Neural progenitor cell (in vitro differentiated cells): ENCODE measurements at places on chromosomes 7 and 10. TPM values are rescaled to one million over a fixed set of nuclear protein-coding genes. Genes with fewer than 3 reads are reported as not detected.

Gene LRRD1
- total RNA-seq, result not detected in 2 replicates

DNA sequence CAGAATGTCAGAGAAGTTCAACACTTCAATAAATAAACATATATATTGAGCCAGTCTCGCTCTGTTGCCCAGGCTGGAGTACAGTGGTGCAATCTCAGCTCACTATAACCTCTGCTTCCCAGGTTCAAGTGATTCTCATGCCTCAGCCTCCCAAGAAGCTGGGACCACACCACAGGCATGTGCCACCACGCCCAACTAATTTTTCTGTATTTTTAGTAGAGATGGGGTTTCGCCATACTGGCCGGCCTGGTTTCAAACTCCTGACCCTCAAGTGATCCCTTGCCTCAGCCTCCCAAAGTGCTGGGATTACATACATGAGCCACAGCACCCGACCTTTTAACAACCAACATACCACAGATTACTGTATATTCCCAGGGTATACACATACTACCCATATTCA is 134.2 kb downstream of the JMJD1C start:
- no peak for DNase-seq

DNA sequence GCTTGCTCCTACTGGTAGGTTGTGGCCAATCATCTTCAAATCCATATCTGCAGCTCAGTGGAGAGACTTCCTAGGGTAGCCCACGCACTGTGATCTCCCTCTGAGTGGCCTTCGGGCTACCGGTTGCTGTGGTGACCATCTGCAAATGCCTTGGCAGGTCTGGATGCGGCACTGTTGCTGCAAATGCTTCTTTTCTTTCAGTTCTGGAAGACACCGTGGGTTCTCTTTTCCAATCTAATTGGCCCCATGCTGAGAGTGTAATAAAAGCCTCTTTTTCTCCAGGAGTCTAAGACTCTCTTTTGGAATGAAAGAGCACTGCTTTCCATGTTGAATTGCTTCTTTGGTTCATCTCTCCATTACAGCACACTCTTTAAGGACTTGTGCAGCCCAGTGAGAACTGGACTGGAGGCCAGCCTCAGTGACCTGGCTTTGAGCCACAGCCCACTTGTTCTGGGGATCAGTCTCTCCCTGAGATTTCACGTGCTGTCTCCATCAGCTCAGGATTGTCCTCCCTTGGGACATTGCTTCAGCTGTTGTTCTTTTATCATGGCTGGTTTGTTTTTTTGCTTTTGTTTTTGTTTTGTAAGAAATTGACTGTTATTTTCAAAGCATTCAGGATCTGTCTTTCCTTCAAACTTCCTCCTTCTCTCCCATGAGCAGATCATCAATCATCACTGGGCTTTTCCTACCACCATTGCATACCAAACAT is 286.6 kb downstream of the BMPER start:
- peak; percentile 85 for DNase-seq

DNA sequence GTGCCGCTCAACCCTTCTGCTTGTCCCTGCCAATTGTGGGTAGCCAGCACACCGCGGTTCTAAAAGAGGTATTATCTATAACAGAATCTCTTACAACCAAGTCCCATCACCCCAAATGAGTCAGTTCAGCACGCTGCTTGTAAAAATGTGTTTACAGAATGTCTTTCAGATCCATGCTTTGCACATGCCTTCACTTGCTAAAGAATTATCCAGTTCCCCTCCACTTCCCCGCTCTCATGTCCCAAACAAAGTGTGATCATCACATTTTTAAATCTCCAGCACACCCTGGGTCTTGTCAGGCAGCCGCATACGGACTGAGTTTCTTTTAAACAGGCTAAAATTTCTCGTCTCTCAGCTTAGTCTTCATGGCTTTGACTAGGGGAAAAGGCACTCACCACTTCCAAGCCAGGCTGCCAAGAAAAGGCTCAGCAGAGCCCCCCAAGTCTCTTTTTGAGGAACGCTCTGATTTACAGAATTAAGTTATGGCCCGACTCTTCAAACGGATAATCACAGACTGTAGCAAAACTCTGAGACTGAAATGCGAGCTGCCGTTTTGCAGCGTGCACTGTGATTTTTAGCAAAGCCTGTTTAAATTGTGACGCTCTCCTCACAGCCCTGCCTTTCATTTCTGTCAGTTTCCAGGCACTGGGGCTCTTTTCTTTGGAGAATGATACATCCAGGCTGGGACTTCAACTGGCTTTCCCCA is 29.8 kb upstream of the FGFR2 start:
- no peak for DNase-seq

Gene GTF2IRD2
- total RNA-seq, result 4.1 and 12.2 TPM in 2 replicates

DNA sequence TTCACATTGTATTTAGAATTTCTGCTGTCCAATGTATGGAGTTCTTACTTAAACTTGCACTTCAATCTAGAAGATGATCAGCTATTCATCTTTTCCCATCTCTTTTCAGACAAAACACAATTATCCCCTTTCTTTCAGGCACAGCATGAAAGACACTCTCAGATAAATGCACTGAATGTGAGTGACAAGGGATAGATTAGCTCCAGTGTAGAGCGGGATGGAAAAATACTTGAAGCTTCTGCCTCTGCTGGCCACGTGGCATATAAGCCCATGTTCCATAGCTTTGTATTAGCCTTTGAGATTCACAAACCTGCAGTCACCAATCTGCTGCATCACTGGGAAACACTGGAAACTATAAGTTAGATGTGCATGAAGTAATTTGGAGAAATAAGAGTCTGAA is 162.2 kb upstream of the FAM3C start:
- DNase-seq, result peak; percentile 51

GRCh38 chr10:89923661-89924060 is 222.3 kb downstream of the KIF20B start:
- DNase-seq, result no peak

Gene KIAA1217
- 13.1 and 14.6 TPM in 2 replicates for total RNA-seq

Gene CDK1
- total RNA-seq, result 291 and 421 TPM in 2 replicates

DNA sequence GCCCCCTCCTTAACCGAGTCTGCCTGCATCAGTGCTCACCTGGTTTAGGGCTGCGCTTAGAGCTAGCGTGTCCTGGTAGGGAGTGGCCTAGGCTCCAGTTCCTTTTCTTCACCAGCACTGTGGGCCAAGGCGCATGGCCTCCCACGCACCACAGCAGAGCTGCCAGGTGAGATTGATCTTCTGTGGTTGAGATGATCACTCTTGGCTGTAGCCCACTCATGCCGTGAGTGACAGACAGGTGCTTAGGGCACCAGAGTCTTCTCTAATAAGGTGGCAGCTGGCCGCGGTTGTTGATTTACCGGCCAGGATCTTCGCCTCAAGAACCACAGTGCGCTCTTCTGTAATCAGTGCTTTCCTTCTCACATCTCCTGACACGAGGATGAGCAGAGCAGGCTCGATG is 157.2 kb upstream of the INSYN2A start:
- DNase-seq, result no peak

Gene CTAGE4
- 0.43 and 1.1 TPM in 2 replicates for total RNA-seq

Gene PLXNA4
- 0.49 and 1.4 TPM in 2 replicates for total RNA-seq

Gene PHYHIPL
- total RNA-seq, result 0.37 and 0.52 TPM in 2 replicates

Gene MRPS16
- total RNA-seq, result 77.0 and 82.3 TPM in 2 replicates

Gene TAS2R41
- not detected in 2 replicates for total RNA-seq

DNA sequence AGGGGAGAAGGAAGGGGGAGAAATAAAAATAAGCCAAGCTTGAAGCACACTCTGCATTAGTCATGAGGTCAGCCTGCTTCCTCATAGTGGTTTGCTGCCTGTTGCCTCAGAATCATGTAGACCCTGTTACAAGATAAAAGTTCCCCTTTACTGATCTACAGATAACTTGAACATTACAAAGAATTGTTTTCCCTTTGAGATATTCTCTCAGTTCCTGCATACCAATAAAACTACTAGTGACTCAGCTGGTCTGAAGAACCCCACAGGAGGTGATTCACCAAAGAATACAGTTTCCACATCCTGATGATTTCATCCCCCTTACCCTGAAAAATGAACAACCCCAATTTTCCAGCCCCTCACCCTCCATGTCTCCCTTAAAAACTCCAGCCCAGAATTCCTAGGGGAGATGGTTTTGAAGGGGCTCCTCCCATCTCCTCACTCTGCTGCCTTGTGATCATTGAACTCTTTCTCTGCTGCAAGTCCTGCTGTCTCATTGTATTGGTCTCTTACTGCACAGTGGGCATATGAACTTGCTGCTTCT is 31.5 kb upstream of the NRP1 start:
- no peak for DNase-seq

- DNase-seq, result no peak
Observed at GRCh38 chr10:72133517-72133916, 45.2 kb upstream of the SPOCK2 start.

DNA sequence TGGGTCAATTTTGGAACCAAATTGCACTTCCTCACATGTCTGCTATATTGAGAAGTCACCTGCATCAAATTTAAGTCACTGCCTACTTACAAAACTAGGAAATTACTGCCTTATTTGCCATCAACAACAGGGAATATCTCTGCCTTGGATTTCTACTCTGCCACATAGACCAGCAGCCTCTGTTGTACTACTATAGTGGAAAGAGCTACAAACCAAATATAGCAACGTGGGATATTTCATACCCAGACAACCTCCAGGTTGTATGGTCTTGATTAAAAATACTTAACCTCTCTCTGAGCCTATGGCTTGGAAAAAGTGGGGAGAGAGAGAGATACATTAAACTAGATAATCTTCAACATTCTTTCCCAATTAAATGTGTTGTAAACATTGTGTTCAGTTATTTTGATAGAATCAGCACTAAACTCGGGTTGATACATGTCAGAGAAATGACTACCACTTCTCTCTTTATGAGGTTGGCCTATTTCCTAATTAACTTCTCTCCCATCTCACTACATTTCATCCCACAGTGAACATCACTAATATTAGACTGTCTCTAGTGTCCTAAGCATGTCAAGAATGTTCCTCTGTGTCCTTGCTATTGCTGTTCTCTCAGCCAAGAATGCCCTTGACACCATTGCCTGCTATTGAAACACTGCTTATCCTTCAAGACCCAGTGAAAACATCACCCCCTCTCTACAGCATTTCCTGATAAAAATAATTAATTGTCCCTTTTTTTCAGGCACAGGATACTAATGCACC is 421.2 kb downstream of the IPMK start:
- DNase-seq, result no peak

GRCh38 chr7:82539969-82540368 is 96.4 kb upstream of the CACNA2D1 start:
- no peak for DNase-seq

Gene POU6F2
- 3.4 and 4.0 TPM in 2 replicates for total RNA-seq

Gene CYP3A7
- not detected in 2 replicates for total RNA-seq

Gene MMP21
- not detected in 2 replicates for total RNA-seq
